ENCODE measurements at places on chromosomes 16 and 17.

GRCh38 chr16:88070341-88070740 lies 119.1 kb downstream of the BANP start:
- DNase-seq, result no peak

GRCh38 chr17:50882851-50883250 lies 16.7 kb upstream of the TOB1 start:
- no peak for DNase-seq

DNA sequence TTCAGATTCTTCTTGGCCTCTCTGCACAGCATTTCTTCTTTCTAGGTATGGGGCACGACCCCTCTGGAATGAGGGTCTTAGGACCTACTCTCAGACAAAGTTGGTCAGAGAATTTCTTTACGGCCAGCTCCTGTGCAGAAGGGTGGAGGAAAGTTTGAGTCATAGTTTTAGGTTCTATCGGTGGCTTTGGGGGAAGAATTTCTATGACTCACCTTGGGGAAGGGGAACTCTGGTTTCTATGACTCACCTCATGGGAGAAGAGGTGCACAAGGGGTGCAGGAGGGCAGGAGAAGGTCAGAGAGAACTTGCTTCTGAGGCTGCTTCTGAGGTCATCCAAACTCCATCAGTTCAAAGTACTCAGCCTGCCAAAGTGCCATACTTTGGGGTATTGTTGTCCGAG lies 2.5 kb upstream of the ABCC12 start:
- DNase-seq, result peak; percentile 34

- no peak for DNase-seq
These were observed 26.7 kb downstream of the VPS35L start for GRCh38 chr16:19582050-19582831.

- no peak for DNase-seq
These were observed 194.3 kb downstream of the C16orf78 start for GRCh38 chr16:49567950-49568349.

GRCh38 chr16:450385-450784 lies 24.9 kb downstream of the RAB11FIP3 start:
- DNase-seq, result no peak

DNA sequence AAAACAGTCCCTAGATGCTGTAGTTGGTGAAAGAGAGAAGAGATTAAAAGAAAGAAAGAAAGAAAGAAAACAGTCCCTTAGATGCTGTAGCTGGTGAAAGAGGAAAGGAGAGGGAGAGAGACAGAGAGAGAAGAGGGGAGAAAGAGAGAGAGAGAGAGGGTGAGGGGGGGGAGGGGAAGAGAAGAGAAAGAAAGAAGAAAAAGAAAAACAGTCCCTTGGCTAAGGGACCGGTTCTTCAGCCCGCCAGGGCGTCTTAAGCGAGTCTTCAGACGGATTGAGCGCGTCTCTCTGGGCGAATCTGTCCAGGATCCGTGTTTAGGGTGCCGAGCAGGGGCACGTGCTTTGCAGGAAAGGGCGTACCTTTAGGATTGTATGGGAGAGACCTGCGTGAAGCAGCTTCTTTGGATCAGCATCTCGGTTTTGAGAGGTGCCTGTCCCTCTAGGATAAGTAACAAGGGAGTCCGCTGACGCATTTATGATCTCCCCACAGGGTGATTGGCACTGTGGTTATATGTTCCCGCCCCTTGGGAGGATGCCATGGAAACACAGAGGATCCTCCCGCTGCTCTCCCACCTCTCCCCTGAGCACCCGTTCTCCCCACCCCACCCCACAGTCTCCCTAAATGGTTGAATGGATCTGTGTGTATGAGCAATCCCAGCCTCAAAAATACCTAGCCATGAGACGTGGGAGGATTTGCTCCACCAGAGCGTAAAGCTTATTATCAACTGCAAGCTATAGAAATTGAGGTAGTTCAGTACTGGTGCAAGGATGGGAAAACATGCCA lies 16.7 kb downstream of the GNGT2 start:
- DNase-seq, result no peak

DNA sequence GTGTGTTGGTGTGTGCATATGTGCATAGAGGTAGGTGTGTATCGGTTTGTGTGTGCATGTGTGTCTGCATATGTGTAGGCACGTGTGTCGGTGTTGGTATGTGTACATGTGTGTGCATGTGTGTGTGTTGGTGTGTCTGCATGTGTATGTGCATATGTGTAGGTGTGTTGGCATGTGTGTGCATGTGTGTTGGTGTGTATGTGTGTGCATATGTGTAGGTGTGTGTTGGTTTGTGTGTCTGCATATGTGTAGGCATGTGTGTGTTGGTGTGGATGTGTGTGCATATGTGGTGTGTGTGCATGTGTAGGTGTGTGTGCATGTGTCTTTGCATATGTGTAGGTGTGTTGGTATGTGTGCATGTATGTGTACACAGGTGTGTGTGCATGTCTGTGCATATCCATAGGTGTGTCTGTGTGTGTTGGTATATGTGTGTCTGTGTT lies 3.9 kb upstream of the AATK start:
- DNase-seq, result no peak

DNA sequence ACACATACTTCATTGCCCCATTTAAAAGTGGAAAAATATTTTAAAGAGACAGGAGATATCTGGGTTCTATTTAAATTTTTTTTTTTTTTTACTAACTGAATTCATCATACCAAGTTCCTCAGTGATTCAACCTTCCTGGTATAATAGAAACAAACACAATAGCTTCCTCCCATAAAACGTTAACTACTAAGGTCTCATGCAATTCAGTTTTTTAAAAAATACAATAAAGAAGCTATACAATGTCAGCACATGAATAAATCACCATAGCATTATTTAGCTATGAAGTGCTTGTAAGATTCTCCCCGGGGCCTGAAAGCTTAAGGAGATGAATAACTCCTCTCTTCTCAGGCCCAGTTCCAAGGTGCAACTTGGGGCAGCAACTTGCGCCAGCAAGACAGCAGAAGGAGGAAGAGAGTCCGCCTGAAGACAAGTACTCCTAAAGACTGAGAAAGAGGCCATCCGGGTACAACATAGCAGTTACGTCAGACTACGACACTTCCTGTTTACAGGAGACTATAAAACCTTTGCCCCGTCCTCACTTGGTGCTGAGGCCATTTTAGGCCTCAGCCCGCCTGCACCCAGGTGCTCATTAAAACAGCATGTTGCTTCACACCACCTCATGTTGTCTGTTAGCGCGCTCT lies 81.5 kb downstream of the MYO1D start:
- DNase-seq, result no peak

DNA sequence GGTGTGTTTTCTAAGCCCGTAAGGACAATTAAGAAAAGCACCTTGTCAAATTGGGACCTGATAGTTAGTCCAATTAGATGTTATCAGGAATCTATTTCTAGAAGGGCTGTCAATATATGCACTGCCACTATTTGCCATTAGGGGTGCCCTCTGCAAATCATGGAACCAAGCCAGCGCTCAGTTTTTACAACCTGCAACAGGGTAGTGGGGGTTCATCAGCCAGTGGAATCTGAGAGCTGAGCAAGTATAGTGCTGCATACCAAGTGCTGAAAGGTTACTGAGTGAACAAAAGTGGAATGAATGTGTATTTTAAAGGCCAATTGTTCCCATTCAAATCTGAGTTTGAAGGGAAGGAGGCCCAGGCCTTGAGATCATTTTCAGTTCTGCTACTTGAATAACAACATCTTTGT lies 10.4 kb downstream of the PRR11 start:
- DNase-seq, result peak; percentile 23

- no peak for DNase-seq
These were observed 5.6 kb downstream of the CPNE7 start for GRCh38 chr16:89581045-89581695.

- no peak for DNase-seq
These were observed 12.8 kb downstream of the XYLT1 start for GRCh38 chr16:17457997-17458396.

DNA sequence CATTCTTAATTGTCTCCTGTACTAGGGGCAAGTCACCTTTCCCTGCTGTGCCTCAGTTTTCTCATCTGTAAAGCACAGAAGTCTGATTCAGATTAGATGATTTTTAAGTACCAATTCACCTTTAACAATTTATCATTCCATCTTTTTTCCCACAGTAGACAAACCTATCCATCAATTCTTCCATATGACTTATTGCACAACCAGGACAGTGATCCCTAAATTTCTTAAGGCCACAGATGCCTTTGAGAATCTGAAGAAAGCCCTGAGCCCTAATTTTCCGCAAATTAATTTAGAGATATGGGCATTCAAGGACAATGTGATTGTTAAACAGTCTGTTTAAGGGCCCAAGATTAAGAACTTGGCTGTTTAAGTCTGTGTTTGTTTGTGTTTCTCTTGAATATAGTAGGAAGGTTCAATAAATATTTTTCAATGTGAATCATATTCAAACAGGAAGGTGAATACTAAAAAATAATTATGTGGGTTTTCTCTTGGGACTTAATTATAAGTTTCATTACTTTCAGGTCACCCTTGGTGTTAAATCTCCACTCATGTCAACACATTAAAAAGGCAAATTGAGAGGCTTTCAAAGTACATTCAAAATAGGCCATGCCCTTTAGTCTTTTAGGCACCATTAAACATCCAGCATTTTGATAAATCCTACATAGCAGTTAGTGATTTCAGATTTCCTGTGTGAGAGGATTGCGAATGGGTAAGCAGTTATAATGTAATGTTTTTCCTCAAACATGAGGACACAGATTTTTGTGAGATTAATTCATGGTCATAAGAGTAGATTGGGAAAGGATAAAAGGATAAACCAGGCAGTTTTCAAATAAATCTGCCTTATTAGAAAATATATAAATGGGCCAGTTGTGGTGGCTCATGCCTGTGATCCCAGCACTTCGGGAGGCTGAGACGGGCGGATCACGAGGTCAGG lies 34.9 kb upstream of the MMD start:
- no peak for DNase-seq

DNA sequence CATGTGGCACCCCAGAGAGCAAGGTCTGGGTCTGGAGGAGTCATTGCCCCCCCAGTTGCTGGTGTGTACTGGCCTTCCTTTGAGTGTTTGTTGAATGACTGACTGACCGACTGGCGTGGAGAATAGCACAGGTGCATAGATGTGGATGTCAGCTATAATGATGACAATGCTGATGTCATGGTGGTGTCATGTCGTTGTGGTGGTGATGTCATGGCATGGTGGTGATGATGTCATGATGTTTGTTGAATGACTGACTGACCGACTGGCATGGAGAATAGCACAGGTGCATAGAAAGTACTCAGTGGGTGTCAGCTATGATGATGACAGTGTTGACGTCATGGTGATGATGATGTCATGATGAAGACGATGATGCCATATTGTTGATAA lies 22.1 kb downstream of the TMEM114 start:
- no peak for DNase-seq

DNA sequence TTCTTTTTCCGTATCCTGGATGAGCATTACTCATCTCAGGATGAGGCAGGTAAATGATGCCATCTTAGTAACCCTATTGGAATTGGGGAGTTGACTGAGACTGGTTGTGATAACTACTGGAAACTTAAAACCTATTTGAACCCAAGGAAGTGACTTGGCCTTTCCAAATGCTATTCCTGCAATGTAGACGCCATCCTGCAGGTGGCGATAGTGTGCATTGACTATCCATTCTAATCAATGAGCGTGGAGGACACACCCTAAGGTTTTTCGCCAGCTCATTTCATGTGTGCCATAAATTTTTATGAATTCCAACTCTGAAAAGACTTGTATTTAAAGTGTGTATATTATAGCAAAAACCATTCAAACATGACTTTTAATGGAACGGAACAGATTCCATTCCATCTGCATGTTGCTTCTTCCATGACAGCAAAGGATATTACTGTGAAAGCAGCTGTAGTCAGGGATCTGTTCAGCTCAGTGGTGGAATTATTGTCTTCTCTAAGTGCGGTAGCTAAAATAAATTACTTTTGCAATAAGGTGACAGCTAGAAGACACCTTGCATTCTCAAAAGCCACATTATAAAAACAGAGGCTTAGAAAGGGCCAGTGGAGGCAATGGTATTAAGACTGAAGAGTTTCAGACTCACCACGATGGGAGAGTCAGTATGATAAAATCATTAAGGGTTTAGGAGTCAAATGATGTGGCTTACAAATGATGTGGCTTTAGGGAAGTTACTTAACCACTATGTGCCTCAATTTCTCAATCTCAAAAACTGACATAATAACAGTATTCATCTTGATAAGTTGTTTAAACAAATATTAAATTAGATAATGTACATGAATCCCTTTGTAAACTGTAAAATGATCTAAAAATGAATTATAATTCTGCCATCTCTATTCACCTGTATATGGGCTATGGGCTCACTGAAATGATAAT lies 55.5 kb downstream of the SYT17 start:
- DNase-seq, result no peak

DNA sequence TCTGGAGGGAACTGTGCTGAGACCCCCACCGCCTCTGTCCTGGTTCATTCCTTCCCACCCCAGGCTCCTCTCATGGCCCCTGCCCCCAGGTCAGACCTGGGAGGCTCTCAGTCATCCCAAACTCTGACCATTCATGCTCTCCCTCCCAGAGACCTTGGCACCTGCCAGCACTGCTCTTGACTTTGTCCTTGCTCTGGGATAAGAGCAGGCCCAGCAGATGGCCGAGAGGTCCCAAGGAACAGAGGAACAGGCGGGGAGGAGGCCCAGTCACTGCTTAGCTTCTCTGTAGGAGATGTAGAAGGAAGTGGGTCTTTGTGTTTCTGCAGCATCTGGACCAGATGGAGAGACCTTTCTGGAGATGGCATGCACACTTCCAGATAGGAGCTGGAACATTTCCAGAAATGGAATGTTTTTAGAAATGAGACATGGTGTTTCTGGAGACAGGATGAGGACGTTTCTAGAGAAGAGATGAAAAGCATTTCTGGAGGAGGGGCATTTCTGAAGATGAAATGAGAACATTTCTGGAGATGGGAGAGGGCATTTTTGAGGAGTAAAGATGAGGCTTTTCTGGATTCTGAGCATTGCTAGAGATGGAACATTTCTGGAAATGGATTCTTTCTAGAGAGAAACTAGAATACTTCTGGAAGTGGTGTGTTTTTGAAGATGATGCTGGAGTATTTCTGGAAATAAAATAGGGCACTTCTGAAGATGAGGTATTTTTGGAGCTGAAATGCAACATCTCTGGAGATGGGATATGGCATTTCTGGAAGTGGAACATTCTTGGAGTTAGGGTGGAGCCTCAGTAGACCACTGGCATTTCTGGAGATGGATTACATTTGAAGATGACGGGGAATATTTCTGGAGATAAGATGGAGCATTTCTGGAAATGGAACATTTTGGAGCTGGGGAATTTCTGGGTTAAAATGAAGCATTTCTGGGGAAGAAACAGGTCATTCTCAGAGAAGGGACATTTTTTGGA lies 55.2 kb downstream of the RAI1 start:
- no peak for DNase-seq

- DNase-seq, result no peak
These were observed 115.3 kb downstream of the ANKRD11 start for GRCh38 chr16:89375021-89375420.

GRCh38 chr16:7547736-7548135 lies 215.1 kb downstream of the RBFOX1 start:
- no peak for DNase-seq

DNA sequence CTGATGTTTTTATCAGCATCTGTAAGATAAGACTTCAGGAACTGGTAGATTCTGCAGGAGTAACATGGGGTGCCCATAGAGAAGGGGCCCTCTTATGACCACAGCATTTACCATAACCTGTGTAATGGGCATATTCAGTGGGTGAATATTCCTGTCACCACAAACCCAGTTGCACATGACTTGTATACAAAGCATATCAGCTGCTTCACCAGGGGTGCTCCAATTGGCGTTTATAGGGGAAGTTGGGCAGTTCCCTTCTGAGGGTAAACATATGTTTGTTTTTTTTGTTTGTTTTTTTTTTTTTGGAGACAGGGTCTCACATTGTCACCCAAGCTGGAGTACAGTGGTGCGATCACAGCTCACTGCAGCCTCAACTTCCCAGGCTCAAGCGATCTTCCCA lies 11.5 kb upstream of the ZG16 start:
- no peak for DNase-seq

- DNase-seq, result no peak
These were observed 18.1 kb downstream of the C17orf100 start for GRCh38 chr17:6669479-6670212.

All from stimulated activated naive CD4-positive, alpha-beta T cell treated with Interleukin-2 at 50 U/mL for 16 hours (primary cell).